GM23248 (cell line): ENCODE measurements at places on chromosomes 13 and 19.

GRCh38 chr19:19997656-19998268 lies 41.5 kb downstream of the ZNF682 start:
- DNase-seq, result peak; percentile 45

DNA sequence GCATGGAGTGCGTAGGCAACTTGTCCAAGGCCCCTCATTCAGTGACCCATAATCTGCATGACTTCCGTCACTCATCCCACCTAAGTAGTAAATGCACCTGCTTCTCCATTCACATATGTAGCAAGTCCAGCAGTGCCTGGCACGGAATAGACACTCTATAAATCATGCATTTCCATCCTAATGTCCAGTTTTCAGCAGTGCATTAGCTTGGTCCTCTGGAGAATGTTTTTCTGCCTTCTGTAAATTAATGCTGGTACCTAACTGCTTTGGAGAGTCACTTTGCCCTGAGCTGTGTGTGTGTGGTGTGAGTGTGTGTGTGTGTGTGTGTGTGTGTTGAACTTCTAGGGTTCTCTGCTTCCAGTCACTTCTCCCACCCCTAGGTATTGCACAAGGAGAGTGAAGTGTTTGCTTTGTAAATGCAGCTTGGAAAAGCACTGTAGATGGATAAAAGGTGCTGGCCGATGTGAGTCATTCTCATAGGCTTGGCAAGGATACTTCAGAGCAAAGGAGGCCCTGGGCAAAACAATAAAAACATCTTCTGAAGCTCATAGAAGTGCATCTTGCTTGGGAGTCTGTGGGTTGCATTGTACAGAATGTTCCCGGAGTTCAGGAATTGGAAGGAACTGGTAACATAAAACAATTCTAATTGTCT lies 181.8 kb downstream of the KATNAL1 start:
- peak; percentile 95 for DNase-seq

DNA sequence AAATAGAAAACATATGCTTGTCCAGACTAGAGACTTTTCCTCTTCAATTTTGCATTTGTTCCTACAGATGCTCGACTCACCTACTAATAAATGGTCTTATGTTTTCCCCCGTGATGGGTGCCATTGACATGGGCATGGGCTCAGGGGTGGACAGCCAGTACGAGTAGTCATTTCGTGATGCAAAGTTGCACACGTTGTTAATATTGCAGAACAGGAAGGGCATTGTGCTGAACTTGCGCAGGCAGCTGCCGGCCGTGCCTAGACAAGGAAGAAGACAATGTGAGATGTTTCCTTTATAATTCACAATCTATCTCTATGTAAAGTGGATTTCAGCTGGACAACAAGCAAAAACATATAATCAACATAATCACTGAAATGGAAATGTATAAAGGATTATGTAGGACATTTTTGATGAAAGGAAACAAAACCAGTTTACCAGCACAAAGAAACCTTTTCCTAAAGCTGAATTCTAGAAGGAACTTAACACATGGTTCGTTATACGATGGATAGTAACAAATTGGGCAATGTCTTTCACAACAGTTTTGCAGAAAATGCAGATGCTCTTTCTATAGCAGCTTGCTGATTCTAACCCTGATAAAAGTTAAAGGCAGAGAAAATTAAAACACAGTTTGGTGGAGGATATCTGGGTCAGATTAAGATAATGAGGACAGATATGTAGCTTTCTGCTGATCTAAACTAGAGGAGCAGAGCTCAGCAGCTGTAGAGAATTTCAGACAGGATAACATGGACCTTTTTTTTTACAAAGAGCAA lies 145.7 kb downstream of the COL4A1 start:
- DNase-seq, result no peak

GRCh38 chr13:85314686-85315085 lies 484.5 kb downstream of the SLITRK6 start:
- DNase-seq, result no peak

- DNase-seq, result peak; percentile 99
Measured at GRCh38 chr19:3450796-3451411, 29.4 kb downstream of the SMIM24 start.

GRCh38 chr13:75647126-75647784 lies 11.1 kb downstream of the LMO7 start:
- peak; percentile 53 for DNase-seq

DNA sequence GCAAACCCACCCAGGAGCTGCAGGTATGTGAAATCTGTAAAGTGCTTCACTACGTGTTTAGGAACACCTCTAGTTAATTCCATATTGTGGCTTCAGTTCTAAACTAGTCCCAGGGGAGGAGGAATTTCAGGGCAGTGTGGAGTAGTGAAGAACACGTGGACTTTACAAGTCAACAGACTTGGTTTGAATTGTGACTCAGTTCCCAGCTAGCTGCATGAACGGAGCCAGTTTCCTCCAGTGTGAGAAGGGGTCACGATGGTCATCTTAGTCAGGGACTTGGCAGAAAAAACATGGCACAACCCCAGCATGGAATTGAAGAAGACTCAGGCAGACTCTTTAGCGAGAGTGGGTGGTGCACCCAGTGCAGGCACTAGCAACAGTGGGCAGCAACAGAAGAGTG lies 175.7 kb upstream of the UBL3 start:
- peak; percentile 97 for DNase-seq

- DNase-seq, result no peak
Measured at GRCh38 chr19:54677217-54677616, 14.4 kb downstream of the LILRB4 start.

DNA sequence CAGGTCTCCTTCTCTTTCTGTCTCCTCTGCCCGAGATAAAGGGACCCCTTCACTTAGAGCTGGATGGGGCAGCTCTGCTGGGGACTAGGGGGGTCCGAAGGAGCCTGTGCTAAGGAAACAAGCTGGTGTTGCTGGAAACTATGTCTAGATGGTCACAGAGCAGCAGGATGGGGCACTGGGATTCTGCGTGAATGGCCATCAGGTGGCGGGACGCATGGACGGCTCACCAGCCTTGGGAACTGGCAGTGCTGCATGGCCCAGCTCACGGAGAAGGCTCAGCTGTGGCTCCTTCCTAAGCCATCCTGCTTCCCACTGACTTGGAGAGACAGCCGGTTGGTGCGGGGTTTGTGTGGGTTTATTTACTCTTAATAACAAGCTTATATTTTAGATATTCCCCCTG lies 411.8 kb downstream of the ZNF536 start:
- no peak for DNase-seq

- no peak for DNase-seq
Measured at GRCh38 chr13:33092073-33092987, 76.1 kb downstream of the KL start.

DNA sequence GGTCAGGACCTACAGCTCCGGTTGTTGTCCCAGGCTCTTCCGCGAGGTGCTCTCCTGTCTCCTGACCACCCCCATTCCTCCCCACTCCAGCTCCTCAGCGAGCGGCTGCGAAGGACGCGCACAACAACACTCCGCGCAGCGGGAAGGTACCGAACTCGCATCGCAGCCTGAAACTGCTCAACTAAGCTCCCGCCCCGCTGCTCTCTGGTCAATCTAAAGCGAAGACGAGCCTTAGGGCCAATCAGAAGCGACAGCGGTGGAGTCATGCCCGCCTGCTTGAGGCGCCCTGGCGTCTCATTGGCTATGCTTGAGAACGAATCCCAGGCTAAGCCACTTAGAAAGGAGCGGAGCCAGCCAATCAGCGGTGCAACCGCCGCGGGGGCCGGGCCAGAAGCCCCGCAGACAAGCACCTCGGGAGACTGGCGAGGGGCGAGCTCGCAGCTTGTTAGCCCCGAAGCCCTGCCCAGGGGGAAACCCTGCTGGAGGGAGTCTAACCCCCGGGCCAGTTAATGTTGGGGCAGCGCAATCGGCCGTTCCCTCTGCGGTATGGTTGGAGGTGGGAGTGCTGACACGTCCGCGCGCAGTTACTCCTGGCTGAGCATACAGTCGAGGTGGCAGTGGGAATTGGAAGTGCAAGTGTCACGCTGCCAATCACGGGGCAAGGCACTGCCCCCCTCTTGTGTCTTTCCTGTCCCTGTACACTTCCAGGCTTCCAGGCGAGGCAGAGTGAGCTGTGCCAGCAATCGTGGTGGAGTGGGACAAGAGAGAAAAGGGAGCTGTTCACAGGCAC lies 1.9 kb upstream of the ZBTB32 start:
- DNase-seq, result peak; percentile 99

GRCh38 chr19:10292789-10293636 lies 3.3 kb downstream of the ICAM5 start:
- DNase-seq, result peak; percentile 29

- no peak for DNase-seq
Measured at GRCh38 chr19:16378291-16378889, 53.8 kb downstream of the KLF2 start.

GRCh38 chr19:54470991-54471782 lies 1.9 kb downstream of the CDC42EP5 start:
- peak; percentile 68 for DNase-seq

DNA sequence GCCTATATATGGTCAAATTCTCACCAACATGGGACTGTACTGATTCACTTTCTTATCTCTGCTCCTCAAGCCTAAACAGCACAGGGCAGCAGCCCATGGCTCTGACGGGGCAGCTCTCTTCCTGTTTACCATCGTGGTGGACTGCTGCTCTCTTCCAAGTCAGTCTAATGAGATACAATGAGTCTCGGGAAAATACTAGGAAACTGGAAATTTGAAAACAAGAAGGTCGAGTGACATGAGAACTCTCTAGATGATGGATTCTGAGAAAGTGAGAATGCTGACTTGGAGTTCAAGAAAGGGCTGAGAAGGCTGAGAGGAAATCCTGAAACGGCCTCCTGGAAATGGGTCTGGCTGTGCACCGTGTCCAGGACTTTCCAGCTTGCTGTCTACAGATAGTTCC lies 122.8 kb upstream of the ARGLU1 start:
- DNase-seq, result no peak

DNA sequence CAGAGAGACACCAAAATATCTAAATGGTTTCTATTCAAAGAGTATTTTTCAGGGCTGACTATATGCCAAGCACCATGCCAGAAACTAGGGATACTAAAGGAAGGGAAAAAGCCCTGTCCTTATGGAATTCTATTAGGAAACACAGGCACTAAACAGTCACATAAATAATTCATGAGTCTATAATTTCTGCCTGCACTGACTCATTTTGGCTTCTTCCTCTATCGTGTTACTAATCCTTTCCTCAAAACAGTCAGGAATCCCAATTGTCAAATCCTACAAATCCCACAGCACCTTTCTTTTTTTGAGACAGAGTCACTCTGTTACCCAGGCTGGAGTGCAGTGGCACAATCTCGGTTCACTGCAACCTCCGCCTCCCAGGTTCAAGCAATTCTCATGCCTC lies 29.2 kb downstream of the XPO4 start:
- DNase-seq, result peak; percentile 78

DNA sequence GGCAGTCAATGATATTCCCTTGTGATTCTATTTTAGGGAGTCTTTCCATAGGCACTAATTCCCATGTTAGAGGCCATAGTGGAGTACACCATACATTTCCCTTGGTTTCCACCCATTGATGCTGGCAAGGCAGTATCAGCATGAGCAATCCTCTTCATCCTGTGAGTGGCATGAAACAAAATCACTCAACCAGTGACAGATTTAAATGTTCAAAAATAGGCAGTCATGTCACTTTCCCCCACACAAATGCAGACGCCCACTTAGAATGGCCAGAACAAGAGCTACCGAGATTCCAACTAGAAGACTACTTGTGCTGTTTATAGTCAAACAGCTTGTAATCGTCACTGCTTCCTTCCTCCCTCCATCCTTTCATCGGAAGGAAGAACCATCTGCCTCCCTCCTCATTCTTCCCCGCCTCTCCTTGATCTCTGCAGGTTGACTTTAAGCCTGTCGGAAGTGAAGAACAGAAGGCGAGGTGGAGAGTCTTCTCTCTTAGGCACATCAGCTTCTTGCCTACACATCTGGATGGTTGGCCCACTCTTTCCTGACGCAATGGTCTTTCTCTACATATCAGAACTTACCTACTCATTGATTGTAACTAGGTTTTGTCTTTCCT lies 22.6 kb downstream of the RASL11A start:
- no peak for DNase-seq

- no peak for DNase-seq
Measured at GRCh38 chr13:34720618-34721017, 221.5 kb upstream of the NBEA start.

DNA sequence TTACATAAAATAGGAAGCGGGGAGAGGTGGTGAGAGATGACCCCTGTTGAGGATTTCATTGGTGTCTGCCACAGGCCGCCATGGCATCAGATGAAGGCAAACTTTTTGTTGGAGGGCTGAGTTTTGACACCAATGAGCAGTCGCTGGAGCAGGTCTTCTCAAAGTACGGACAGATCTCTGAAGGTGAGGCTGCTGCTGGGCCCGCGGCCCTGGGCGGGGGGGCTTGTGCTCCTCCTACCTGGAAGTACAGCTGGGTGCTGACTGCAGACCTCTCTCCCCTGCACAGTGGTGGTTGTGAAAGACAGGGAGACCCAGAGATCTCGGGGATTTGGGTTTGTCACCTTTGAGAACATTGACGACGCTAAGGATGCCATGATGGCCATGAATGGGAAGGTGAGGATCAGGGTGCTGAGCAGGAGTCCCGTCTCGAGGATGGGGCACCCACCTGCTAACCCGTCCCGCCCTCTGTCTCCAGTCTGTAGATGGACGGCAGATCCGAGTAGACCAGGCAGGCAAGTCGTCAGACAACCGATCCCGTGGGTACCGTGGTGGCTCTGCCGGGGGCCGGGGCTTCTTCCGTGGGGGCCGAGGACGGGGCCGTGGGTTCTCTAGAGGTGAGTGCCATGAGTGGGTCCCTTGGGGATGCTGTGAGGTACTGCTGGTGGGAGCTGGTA lies 1.9 kb downstream of the CIRBP start:
- no peak for DNase-seq

- peak; percentile 92 for DNase-seq
Measured at GRCh38 chr13:44436589-44437337, 63.1 kb downstream of the SERP2 start.

DNA sequence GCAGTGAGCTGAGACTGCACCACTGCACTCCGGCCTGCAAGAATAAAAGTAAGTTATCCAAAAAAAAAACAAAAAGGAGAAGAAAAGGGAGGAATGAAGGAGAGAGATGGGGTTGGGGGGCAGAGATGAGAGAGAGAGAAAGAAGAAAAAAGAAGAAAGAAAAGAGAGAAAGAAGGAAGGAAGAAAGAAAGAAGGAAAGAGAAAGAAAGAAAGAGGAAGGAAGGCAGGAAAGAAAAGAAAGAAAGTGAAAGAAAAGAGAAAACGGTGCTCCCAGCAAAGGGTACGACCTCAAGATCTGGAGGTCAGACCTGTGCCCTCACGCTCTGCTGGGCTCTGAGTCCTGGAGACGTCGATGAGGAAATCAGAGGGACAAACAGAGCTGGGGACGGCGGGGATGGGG lies 3.7 kb downstream of the A1BG start:
- DNase-seq, result no peak
